Left ventricle myocardium inferior (tissue), 1 donor: ENCODE measurements at places on chromosomes 7 and 10.
A peak's percentile ranks its signal among the peaks of the same experiment; 100 is the strongest.

DNA sequence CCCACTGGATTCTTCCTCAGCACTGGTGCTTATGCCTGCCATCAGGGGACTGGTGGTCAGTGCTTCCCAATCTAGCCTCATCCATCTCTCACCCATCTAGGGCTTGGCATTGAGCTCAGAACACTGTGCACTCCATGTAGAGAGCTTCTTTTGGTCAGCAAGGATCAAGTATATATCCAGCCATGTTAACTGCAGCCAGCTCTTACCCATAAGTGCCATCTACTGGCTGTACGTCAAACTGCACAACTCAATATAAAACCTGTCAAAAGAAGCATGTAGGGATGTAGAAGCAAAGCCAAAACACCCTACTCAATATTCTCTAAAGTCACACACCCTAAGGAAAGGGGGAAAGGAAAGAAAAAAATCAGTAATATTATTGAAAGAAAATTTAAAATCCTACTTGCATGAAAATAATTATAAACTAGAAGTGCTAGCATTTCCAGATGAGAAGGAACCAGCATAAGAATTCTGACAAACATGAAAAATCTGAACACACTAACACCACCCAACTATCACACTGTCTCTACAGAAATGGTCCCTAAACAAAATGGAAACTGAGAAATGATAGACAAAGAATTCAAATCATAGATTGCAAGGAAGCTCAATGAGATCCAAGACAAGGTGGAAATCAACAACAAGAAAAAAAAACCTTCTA lies 531.1 kb upstream of the STEAP1 start:
- no peak for DNase-seq

DNA sequence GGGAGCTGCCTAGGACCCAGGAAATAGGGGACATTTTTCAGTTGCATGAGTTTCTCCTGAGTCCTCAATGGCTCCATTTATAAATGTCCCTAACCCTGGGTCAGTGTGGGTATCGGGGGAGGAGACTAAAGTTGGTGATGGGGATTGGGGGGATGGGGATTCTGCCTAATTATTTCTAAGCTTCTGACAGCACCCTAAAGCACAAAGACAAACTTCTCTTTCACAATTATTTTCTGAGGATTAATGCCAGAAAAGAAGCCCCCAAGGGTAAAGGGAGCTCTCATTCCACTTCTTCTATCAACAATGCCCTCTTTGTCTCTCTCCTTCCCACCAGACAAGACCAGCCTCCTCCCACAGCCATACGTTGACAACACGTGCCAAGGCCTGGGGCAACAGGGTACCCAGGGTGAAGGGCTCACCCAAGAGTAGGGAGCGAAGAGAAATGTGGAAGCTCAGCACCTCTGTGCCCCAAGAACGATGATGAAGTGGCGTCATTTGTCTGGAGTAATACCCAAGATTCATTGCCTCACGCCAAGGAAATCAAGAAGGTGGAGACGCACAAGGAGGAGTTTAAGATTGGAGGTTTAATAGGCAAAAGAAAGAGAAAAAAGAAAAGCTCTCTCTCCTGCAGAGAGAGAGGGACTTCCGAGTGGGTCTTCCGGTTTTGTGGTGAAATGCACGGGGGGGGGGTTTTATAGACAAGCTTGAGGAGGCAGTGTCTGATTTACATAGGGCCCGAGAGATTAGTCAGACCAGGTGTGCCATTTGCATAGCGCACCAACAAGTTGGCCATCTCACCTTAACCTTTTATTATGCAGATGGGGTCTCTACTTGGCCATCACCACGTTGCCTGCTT lies 14.4 kb upstream of the GJC3 start:
- DNase-seq, result no peak

- no peak for DNase-seq
Observed at GRCh38 chr10:126253611-126253998, 134.7 kb downstream of the ADAM12 start.

- DNase-seq, result no peak
Observed at GRCh38 chr10:2047679-2048078, 310.4 kb upstream of the ADARB2 start.

GRCh38 chr10:77233466-77233865 lies 404.1 kb downstream of the KCNMA1 start:
- no peak for DNase-seq

GRCh38 chr10:4127518-4128315 lies 342.7 kb upstream of the KLF6 start:
- DNase-seq, result no peak

- no peak for DNase-seq
Observed at GRCh38 chr10:69641261-69641980, 11.4 kb downstream of the FAM241B start.

- DNase-seq, result no peak
Observed at GRCh38 chr7:73308074-73308664, 457 bp downstream of the NSUN5 start.

- DNase-seq, result no peak
Observed at GRCh38 chr7:143407287-143408251, 1.1 kb downstream of the EPHA1 start.

DNA sequence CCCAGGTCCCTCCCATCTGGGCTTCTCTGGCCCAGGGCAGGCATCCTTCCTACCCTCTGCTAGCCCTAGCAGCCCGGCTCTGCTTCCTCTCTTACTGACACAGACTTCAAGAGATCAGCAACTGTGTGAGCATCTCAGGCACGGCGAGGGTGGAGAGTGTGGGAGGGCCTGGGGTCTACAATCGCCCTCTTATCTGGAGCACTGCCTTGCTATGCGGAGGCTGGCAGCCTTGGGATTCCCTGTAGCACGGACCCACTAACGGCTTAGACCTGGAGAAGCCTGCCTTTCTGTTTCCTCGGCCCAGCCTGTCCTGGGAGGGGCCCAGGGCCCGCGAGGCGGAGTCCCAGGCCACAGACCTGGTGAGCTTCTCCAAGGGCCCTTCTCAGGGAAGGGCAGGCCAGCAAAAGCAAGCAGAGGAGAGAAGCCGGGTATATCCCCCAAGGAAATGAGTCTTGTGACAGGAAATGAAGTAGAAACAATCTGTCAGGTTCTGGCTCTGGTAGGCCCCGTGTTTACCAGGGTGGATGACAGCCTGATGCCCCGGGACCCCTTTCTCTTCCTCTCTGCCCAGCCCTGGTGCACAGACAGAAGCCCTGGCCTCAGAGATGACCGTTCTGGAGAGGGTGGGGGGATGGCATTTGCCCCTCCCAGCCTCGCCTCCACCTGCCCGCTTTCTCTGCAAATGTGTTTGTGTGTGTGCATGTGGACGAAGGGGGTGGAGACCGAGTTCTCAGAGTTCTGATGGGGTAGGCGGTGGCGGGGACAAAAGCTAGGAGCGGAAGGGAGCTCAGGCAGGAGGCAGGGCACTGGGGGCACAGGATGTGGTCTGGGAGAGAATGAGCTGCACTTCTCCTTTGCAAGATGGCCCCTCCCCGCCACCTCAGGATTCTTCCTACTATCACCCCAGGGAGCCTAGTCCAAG lies 2.5 kb downstream of the LRCH4 start:
- peak; percentile 68 for DNase-seq
